ENCODE measurements at places on chromosomes 3 and 15. TPM values are rescaled to one million over a fixed set of nuclear protein-coding genes. Genes with fewer than 3 reads are reported as not detected.

DNA sequence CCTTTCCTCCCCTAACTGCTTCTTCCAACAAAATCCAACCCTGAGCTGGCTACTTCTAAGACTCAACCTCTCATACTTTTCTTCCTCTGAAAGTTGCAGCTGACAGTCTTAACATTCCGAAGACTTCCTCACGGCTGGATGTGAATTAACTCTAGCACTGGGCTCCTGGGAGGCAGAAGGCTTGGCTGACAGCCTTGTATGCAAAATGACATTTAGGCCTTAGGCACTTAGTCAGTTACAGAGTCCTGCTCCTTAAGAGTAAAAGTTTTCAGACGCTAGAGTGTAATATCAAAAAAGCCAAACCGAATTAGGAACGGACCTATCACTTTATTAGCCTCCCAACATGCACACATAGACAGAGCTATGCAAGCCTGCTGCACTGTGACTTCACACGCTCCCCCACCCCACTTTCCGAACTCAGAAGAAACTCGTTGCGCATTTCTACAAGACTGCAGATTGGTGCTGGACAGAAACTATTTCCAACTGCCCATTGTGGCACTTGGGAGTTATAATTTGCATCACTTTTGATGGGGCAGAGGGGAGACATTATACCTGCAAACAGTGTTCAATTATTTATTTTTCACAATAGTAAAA is 15.5 kb upstream of the ANXA2 start:
- DNase-seq = no peak

- no peak for DNase-seq
Measured at GRCh38 chr3:107651782-107652181, 129.0 kb downstream of the BBX start.

DNA sequence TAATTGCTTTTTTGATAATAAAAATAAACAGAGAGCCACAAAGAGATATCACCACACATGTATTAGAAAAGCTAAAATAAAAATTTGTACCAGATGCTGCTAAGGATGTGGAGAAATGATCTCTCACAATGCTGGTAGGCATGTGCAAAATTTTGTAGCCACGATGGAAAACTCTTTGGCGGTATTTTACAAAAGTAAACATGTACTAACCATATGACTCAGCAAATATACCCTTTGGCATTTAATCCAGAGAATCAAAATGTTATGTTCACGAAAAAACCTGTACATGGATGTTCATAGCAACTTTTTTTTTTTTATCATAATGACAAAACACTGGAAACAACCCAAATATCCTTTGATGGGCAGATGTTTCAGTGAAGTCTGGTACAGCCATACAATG is 261.2 kb downstream of the LPP start:
- DNase-seq = no peak

GRCh38 chr15:67063689-67064606 is 1.5 kb upstream of the SMAD3 start:
- DNase-seq = no peak

DNA sequence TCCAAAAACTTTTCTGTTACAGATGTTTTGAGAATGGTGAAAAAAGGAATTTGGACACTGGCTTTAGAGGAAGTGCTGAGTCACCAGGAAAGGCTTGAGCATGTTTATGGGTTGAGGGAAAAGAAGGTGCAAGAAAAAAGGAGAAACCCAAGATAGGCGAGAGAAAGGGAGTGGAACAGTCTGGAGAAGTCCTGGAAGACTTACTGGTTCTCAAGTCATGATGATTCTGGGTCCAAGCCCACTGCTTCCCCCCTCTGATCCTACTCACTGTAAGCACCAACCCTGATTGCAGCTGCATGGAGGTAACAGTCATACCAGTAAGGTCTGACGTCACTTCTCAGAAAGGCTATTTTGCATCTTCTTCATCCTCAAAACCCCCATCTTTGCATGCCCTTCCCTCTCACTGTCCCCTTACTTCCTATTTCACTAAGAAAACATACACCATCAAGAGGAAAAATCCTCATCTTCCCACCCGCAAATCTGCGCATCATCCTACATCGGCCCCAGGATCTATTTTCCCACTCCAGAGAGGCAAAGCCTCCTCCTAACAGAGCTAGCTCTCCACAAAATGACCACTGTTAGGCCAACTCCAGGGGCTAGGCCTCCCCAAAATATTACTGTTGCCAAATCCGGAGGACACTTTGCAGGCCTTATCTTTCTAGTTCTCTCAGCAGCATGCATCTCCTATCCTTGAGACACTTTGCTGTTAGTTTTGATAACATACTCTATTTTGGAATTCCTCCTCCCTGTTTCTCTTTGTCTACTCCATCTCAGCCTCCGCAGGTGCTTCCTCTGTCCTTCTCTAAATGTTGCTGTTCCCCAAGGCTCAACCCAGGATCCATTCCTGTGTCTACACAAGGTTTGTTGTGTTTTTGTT is 3.2 kb upstream of the ATP13A3 start:
- DNase-seq = no peak

DNA sequence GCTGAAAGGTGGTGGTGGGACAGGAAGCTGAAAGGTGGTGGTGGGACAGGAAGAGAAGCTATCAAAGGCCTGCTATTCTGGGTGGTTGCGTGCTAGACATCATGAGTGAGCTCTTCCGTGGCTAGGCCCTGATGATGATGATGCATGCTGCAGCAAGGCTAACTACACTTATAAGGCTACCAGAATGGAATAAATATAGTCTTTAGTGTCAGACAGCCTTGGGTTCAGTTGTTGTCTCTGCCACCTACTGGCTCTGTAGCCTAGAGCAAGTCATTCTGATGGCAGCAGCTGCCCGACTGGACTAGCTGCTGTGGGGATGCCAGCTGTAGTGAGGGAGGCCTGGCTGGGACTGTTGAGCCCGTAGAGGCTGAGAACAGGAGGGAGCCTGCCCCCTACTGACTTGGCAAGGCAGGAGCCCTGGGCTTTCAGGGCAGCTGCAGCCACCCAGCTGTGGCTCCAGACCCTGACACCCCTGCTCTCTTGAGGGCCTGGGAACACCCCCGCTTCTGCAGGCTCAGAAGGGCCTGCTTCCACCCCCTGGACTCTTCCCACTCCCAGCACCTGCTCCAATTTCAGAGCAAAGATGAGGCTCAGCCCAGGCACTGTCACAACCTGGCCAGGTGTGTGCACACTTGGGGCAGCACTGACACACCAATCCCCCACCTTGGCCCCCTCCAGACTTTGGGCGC is 21.4 kb upstream of the ZBED2 start:
- peak; percentile 40 for DNase-seq

DNA sequence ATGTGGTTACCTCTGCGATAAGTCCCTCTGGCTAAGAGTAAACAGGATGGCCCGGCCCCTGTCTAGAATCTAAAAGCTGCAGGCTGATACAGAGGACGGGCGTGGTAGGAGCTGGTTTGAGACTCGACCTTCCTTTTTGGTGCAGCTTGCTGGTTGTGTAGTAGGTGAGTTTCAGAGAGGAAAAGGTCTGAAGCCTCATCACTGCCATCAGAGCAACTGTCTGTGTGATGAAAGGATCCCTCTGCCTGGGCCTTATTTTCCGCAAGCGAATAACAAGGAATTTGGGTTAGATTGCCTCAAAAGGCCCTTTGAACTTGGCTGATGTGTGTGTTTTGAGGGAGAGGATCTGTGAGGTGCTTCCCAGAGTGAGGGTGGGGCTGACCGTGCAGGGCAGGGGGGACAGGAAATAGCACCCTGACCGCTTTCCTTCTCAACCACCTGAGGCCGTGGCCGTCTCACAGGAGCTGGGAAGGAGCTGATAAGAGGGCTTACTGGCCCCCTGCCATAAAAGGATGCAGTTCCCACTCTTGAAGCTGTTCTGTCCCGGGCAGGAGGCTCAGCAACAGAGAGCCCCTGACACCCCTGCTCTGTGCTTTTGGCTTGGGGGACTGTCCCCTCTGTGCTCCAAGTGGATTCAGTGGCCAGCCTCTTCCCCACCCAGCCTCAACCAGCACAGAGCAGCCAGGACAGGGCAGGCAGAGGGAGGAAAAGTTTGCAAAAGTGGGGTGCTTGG is 45.6 kb upstream of the TFRC start:
- peak; percentile 71 for DNase-seq

- DNase-seq = no peak
Measured at GRCh38 chr3:119586733-119587172, 7.5 kb downstream of the ADPRH start.

- DNase-seq = no peak
Measured at GRCh38 chr3:65200310-65200970, 512.6 kb upstream of the ADAMTS9 start.

The AMIGO3 gene
- total RNA-seq = 3.5 TPM

Measured in CD8-positive, alpha-beta T cell (primary cell).